Placental epithelial cell (primary cell): ENCODE measurements at places on chromosomes 4 and X. TPM values are rescaled to one million over a fixed set of nuclear protein-coding genes. Genes with fewer than 3 reads are reported as not detected.

Gene MAGEA2
- total RNA-seq, result not detected in 2 replicates

Gene PLCXD1
- total RNA-seq, result 60.1 and 61.4 TPM in 2 replicates

Gene KLKB1
- total RNA-seq, result not detected in 2 replicates

Gene FAM9B
- not detected in 2 replicates for total RNA-seq

Gene EGFL6
- under 0.01 TPM in 1 of 2 replicates, not detected in the other for total RNA-seq
